ENCODE measurements at places on chromosomes 6 and 20. TPM values are rescaled to one million over a fixed set of nuclear protein-coding genes. Genes with fewer than 3 reads are reported as not detected.

DNA sequence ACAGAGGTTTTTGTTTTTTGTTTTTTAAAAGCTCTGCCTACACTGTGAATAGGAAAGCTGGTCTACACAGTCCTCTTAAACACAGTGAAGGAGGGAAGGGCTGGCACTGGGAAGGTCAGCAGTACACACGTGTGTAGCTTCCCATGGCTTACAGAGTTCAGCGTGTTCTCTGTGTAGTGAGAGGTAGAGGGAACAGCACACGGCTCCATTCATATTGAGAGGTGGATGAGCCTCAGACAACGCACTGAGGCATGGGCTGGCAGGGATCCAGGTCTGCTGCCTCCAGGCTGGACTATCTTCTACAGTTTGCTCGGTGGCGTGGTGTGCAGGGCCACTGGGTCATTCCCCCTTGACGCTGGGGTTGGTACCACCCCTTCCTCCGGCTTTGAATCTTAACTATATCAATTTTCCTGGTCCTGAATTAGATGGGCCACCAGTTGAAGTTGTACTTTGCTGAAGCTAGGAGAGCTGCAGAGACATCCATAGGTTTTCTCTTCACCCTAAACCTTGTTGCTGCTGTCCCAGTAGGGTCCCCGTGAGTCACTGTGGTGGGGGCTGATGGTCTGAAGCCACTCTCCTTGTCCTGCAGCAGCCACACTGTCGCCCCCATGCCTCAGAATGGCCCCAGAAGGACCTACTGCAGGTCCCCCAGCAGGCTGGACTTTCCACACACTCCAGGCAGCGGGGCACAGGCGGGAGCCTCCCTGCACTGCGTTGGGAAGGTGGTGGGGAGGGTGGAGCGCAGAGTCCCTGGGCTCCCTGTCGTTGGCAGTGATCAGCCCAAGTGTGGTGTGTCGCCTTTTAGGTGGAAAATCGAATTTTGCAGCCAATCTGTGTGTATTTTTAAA is 2.0 kb downstream of the ARFGAP1 start:
- DNase-seq: no peak
- H3K27ac ChIP-seq: no peak overlapping the region
- H3K4me1 ChIP-seq: peaks cover 19% of the 10 kb centered on the region
- H3K4me3 ChIP-seq: peak overlapping the region; percentile 40

Gene WFDC10B
- not detected for total RNA-seq

Gene PLAGL2
- 119 TPM for total RNA-seq

GRCh38 chr6:138410972-138411880 is 7.2 kb downstream of the HEBP2 start:
- H3K4me1 ChIP-seq: peaks cover 21% of the 10 kb centered on the region
- peak overlapping the region; percentile 85 for H3K27ac ChIP-seq
- no peaks in the 10 kb centered on the region for H3K27me3 ChIP-seq
- peak overlapping the region; percentile 44 for H3K4me3 ChIP-seq
- DNase-seq: peak; percentile 69

DNA sequence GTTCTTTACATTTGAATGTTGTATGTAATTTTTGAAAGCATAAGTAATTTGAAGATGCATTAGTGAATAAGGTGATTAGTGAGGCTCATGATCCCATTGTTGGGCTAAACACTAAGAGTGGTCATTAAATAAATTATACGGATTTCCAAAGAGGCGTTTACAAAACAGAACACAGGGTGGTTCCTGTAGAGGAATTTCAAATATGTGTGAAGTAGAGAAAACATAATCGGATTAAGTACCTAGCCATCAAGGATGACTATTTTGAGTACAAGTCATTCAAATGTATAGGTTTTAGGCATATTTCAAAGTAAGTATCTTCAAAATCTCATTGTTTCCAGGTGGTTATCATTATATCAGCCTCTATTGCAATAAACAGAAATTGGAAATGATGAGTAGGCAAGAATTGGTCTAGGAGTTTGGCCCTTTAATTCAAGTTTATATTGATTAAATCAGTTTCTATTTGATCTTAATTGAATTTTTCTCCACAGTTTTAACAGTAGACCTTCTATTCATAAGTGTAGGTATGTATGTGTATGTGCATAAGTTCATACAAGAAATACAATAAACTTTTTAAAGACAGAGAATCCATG is 94.8 kb downstream of the MYLK4 start:
- peaks cover 2% of the 10 kb centered on the region for H3K4me1 ChIP-seq
- H3K27ac ChIP-seq: no peak overlapping the region
- H3K4me3 ChIP-seq: no peak overlapping the region

GRCh38 chr6:11767978-11768756 is 10.4 kb downstream of the ADTRP start:
- H3K4me1 ChIP-seq: peaks cover 12% of the 10 kb centered on the region
- no peaks in the 10 kb centered on the region for H3K36me3 ChIP-seq
- H3K27ac ChIP-seq: no peak overlapping the region
- no peaks in the 10 kb centered on the region for H3K27me3 ChIP-seq

Gene DNAAF9
- 1.0 TPM for total RNA-seq

DNA sequence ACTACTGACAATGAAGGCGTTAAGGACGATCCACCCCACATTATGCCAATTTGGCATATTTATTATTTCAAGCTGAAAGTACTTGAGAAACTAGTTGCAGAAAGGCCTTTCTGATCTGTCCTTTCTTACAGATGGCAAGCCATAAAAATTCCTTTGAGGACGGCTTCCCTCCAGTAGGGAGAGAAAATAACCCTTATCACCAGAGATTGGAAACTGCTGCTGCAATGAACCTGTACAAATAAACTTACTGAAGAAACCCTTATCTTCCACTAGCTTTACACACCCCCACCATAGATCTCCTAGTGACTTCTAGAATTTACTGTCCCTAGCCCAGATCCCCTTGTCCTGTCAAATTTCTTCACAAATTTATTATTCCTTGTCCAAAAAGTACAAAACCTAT is 105.2 kb downstream of the MAP7 start:
- peaks cover 15% of the 10 kb centered on the region for H3K27me3 ChIP-seq
- no peak overlapping the region for H3K4me3 ChIP-seq
- no peaks in the 10 kb centered on the region for H3K36me3 ChIP-seq

DNA sequence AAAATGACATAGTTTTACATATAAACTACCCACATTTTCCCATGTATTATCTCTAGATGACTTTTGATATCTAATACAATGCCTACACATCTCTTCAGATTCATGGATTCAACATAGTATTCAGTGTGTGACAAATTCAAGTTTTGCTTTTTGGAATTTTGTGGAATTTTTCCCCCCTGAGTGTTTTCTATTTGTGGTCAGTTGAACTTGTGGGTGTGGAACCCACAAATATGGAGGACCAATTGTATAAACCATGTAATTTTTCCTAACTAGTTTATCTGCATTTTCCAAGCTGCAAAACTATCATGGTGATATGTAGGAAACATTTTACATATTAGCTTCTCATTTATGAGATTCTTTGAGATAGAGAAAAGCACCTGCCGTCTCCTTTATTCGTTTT is 374.3 kb upstream of the SOX4 start:
- no peak for DNase-seq
- no peak overlapping the region for H3K4me3 ChIP-seq
- H3K36me3 ChIP-seq: peaks cover 3% of the 10 kb centered on the region
- H3K27ac ChIP-seq: no peak overlapping the region

All from activated CD4-positive, alpha-beta T cell treated with anti-CD3 and anti-CD28 coated beads, Interleukin-2, amount 10 ng/mL, durations not matched to agents 24 days and 14 days (primary cell).